KBM-7 (cell line): ENCODE measurements at places on chromosomes 3 and 15.

- DNase-seq: no peak
Measured at GRCh38 chr3:135758961-135759360, 206.6 kb upstream of the PPP2R3A start.

DNA sequence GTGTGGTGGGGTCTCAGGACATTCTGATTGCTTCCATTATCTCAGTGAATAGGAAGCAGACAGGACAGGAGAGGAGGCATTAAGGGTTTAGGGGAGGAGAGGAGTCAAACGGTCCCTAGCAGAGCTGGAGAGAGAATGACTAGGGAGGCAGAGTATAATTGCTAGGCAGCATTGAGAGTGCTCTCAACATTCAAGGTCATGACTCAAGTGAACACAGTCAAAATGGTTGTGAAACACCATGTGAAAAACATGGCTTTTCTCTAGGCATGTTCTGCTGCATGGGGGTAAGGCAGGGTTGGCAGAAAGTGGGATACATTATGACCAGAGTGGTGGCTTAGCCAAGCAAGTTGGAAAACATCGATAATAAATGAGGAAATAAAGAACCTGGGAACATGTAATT, 19.5 kb upstream of the HRH1 start:
- DNase-seq: no peak

DNA sequence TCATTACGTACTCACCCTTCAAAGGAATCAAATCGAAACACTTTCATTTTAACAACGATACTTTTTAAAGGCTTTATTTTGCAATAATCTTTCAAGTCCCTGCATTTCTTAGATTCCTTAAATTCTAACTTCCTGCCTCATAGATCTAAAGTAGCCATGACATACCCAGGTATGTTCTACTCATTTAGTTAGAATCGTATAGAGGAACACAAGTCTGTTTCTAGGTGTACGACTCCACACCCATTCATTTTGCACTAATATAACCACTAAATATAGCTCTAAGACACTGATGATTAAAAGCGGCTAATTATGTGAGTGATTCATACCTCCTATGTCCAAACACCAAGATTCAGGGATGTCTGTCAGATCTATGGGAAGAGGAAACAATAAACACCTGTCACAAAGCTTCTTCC, 1.3 kb downstream of the ATP13A3 start:
- peak; percentile 12 for DNase-seq

DNA sequence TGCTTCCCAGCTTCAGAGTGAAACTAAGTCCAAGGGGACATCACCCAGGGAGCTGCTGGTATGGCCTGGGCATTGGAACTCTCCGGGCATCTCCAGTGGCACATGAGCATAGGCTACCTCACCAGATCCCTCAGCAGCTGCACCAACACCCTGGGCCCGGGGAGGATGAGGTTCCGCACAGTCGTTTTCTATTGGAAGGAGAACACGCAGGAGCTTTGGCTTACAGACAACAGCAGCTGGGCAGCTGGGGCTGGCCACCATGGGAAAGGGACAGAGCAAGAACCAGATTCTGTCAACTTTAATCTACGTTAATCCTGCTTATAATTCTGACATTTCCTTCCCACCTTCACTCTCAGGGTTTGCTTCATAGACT, 65.5 kb downstream of the MYO1E start:
- no peak for DNase-seq

DNA sequence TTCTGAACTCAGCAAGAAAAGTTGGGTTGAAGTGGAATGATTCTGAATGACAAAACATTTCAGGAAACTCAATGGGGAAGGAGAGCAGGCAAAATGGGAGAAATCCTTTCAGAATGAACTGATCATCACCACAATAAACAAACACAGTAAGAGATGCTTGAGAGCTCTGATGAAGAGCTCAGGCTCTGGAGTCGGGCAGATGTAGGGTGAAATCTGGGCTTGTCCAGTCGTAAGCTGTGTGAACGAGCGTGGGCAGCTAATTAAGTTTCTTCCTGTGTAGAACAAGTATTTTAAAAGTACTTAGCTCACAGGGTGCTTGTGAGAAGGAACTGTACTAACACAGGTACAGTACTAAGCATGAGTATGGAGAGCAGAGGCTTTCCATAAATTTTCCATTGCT, 406.2 kb downstream of the FOXP1 start:
- DNase-seq: no peak

DNA sequence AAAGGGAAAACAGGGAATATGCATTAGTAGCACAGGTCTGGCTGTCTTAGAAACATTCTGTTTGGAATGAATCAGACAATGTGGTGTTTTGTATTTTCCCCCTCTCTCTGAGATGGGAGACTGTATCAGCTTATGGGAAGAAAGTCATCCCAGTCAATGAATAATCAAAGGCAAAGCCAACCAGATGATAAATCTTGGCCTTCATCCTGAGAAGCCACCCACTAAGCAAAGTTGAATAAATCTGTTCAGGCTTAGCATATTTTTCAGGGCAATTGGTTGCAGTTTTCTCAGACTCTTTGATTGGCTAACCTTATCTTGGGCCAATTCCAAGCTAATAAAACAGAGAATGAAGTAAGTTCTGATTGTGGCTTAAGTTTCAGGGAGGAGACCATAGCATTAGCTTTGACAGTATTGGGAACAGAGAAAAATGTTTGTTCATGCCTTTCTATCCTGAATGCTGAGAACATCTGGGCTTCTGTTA, 63.6 kb upstream of the ARL8B start:
- no peak for DNase-seq

DNA sequence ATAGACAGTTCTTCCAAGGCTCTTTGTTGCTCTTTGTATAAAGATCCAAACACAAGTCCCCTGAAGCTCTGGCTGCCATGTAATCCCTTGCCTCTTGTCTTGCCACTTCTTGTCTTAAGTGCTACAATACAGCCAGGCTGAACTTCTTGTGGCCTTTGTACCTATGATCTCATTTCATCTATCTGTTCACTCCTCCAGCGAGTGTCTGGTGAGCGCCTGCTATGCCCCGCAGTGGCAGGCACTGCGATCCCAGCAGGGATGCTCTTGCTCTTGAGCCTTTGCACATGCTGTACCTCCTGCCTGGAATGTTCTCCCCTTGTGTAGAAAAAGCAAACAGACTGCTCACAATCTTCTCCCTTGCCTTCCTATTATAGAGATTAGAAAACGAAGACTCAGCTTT, 81.9 kb upstream of the ADPGK start:
- DNase-seq: no peak

DNA sequence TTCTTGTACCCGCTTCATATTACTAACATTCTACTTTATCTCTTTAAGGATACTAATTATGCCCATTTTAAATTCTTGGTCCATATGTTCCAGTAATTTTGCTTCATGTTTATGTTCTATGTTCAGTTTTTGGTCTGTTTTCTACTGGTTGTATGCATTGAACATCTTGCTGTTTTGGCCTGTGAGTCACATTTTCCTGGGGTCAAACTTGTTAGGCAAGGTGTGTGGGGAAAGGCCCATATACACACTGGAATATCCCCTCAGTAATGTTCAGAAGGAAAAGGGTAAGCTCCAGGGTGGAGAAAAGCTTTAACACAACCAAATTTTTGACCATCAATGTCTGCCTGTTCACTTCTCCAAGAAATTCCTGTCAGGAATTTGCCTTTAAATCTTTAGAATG, 337.7 kb downstream of the SLC9A9 start:
- no peak for DNase-seq

DNA sequence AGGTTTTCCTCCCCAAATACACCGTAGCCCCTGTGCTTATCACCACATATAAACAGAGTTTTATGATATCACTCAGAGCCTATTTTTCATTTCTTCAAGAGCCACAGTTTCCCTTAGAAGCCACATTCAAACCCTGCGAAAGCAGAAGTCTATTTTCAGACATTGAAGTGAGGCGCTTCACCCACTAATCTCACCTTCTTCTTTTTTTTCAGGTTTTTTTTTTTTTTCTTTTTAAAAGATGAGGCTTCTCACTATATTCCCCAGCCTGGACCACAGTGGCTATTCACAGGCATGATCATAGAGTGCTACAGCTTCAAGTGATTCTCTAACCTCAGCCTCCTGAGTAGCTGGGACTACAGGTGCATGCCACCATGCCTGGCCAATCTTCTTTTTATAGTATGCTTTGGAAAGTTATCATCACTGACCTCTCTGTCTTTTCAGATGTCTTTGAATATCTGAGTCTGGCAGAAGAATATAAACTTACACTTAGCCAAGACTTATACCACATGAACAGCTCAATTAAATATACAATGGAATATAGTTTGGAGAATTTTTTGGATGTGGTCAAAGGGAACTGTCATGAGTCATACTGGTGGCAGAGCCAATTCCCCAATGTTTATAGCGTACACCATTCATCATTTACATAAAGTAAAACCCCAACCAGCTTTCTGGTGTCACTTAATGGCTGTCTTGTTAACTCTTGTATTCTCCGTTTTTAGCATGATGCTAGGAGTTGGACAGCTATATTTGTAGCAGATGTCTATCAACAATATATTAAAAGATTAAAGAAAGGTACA, 59.7 kb upstream of the CCDC50 start:
- no peak for DNase-seq

GRCh38 chr3:175274474-175275218, 415.5 kb downstream of the NAALADL2 start:
- no peak for DNase-seq

GRCh38 chr15:96720251-96720650, 389.8 kb downstream of the NR2F2 start:
- DNase-seq: peak; percentile 25

DNA sequence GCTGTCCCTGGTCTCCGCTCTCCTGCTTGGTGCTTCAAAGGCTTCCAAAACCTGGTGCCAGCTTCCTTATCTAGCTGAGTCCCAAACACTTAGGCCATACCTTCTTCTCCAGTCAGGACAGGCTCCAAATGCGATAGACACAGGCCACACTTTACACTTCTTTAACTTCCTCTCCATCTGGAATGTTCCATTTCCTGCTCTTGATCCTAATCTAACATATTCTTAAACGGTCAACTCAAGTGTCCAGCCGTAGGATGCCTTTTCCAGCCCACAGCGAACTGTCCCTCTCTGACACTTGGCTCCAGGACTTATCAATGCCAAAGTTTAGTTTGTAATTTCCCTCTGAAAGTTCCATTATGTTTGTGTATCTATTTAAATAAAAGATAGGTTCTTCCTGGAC, 19.2 kb upstream of the PLA2G4F start:
- no peak for DNase-seq

DNA sequence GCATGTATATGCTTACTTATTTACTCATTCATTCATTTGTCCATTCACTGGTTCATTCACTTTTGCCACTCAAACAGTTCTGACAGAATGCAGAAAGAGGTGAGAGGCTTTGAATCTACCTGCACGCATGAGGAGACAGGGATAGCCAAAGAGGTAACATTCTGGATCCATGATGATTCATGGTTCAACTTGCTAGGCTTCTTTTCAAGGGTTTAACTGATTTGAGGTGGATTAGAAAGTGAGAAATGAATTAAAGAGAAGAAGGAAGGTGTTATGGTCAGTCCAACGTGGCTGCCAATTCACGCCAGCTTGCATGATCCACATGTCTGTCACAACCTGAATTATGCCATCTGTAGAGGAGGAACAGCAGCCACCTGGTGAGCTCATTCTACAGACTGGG, 260.6 kb downstream of the ARRDC4 start:
- DNase-seq: no peak

- no peak for DNase-seq
Measured at GRCh38 chr15:55197362-55197705, 593 bp upstream of the RSL24D1 start.

- DNase-seq: peak; percentile 81
Measured at GRCh38 chr3:106255870-106256248, 387.0 kb upstream of the CBLB start.

DNA sequence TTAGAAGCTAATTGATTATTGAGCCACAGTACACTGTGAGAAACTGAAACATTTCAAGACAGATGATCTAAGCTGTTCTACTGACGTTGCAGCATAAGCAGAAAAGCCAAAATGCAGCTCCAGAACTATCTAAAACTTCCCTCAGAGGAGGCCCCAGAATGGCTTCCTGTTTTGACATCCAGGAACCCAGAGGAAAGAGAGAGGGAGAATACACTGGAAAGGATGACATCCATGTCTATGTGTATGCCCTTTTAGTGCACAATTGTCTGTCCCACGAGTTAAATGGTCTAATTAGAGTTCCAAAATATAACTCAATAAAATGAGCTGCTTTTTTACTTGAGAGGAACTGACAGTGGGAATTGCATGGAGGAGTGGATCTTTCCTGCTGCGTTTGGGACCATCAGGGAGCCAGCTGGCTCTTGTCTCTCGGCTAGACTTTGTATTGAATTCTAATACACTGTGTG, 688.1 kb downstream of the ZNF385D start:
- no peak for DNase-seq

DNA sequence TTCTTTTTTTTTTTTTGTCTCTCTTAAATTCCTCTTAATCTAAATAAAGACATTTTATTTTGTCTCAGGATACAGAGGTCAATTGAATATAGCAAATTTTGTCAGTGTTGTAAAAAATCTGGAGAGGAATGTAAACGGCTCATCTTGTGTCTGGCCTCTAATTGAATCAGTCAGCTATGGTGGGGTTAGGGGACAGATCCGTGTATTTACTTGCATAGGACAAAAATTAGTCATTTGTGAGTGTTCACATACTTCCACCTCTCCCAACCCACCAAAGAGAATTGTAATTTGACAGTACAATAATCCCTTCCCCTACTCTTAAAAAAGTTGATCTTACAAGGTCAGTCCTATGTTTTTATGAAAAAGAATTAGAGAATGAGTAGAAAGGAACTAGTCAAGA, 18.3 kb downstream of the PPARG start:
- no peak for DNase-seq

DNA sequence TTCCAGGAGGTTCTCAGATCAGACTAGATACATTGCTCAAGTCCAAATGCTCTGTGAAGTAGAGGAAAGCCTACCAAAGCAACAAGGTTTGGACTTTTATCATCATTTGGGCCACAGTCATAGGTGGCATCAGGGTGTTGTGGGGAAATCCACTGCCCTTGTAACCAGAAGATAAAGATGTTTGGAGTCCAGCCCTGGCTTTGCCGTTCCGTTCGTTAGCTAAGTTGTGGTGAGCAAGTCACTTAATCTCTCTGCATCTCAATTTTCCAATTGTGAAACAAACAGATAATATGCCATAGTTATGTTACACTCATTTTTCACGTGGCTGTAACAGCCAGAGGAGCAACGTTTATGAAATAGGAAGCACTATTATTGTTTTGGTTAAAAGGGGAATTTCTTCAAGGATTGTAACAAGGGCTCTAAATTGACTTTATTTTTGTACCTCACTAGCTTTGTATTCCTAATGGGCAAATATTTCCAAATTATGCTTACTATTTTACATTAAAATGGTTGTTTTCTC, 125.6 kb downstream of the CD47 start:
- DNase-seq: no peak

- DNase-seq: no peak
Measured at GRCh38 chr3:194084284-194084683, 51.7 kb upstream of the HES1 start.

- DNase-seq: no peak
Measured at GRCh38 chr3:99562990-99563607, 75.3 kb upstream of the COL8A1 start.

DNA sequence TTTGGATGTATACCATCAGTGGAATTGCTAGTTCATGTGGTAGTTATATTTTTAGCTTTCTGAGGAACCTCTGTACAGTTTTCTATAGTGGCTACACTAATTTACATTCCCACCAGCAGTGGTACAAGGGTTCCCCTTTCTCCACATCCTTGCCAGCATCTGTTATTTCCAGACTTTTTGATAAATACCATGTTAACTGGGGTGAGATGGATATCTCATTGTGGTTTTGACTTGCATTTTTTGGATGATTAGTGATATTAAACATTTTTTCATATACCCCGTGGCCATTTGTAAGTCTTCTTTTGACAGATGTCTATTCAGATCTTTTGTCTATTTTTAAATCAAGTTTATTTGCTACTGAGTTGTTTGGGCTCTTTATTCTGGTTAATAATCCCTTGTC, 455.6 kb upstream of the RARB start:
- DNase-seq: no peak
